ENCODE measurements at places on chromosomes 6 and 20.

- DNase-seq, result no peak
These were observed 42.9 kb upstream of the TMEM181 start for GRCh38 chr6:158517038-158517437.

DNA sequence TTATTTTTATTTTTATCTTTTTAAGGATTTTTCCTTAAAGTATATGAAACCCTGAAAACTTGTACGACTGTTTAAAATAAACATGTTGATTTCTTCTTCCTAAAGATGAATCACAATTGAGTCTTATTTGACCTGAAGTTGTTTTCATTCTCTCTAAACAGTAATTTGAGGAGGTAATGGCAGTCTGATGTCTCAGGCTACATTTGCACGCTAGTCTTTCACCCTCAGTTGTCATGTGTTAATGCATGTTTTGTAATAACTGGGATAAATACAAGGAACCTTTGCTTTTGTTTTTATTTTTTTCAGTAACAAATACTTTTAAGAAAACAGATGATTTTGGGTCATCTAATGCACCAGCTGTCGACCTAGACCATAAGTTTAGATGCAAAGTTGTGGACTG lies 55.2 kb downstream of the SCAND1 start:
- DNase-seq, result no peak

GRCh38 chr6:41428336-41428995 lies 93.1 kb downstream of the NCR2 start:
- DNase-seq, result no peak

DNA sequence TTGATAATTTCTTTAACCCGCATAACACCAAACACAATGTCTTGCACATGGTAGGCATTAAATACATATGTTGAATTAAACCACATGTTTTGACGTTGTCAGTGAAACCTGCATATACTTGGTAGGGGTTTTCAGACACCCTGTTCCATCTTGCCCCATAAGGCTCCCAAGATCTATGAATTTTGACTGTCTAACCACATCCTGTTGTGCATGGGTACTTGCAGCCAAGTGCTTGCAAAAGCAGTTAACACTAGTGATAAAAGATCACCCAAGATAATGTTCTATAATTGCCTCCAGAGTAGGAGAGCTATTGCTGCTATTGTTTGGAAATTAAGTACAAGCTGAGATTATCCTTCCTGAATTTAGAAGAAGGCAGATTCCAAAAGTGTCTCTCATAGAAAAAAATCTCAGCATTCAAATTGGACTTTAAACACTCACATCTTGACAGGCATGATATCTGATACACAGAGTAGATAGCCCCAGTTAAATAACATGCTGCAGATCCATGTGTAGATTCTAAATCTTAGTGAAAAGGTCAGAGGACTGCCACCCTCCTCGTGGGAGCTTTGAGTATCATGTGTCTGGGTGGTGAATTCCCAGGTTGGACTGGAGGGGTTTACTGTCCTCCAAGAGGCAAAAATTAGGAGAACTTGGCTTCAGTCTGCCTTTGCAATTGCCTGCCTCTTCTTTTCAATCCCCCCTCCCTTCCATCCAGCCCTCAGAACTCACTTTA lies 25.8 kb upstream of the CCN6 start:
- DNase-seq, result no peak

GRCh38 chr20:7085467-7085866 lies 318.0 kb downstream of the BMP2 start:
- DNase-seq, result no peak

DNA sequence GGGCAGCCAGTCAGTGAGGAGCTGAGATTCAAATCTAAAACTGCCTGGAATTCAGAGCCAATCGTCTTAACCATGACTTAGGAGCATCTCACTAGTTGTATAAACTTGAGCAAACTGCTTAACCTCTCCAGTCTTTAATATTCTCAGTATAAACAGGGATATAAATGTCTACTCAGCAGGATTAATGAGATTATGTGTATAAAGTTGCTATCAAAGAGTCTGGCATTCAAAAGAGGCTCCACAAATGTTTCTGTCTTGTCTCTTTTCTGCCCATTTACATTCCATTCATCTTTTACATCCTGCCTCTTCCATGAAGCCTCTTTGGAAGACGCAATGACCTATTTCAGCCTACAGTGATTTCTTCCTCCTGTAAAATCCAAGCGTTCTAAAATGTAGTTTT lies 66.9 kb downstream of the BLOC1S5 start:
- no peak for DNase-seq

GRCh38 chr20:50540620-50541605 lies 30.7 kb downstream of the PTPN1 start:
- DNase-seq, result no peak

DNA sequence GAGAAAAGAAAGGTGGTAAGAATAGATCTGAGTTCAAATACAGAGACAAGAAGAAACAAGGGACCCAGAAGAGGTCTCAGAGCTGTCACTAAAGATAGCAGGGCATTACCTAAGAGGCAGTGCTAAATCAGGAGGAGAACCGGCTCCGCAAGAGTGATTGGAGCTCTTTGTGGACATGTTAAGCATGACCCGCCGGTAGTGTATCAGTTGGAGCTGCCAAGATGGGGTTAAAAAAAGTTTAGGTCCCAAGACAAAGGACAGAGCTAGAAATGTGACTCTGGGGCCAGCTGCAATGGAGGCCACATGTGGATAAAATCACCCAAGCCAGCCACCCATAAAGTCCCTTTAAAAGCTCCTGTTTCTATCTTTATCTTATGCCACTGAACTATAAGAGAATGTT lies 93.4 kb downstream of the MBOAT1 start:
- no peak for DNase-seq

DNA sequence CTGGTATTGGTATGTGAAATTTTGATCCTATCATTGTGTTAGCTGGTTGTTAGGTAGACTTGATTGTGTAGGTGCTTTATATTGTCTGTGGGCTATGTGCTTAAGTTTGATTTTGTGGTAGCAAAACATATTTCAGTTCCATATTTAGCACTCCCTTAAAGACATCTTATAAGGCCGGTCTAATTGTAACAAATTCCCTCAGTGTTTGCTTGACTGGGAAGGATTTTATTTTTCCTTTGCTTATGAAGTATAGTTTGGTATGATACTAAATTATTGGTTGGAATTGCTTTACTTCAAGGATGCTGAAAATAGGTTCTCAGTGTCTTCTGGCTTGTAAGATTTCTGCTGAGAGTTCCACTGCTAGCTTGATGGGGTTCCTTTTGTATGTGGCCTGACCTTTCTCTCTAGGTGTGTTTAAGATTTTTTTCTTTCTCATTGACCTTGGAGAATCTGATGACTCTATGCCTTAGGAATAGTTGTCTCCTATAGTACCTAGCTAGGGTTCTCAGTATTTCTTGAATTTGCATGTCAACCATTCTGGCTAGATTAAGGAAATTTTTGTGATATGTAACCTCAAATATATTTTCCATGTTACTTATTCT lies 20.1 kb downstream of the CENPW start:
- DNase-seq, result no peak

DNA sequence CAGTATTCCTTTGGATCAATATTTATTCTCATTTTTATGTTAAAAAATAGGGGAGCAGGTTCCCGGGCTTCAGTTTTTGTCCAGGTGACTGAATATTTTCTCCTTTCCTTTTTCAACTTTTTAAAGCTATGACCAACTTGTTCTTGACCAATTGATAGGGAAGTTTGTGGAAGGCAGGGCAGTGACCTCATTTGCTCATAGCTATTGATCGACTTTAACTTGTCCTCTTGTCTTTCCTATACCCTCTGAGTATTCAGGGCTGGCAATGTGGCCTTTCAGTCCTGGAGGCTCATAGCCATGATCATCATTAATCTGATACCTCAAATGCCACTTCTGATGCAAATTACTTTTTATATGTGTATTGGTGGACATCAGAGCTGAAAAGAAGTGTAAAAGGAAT lies 448.8 kb downstream of the KIF16B start:
- no peak for DNase-seq

DNA sequence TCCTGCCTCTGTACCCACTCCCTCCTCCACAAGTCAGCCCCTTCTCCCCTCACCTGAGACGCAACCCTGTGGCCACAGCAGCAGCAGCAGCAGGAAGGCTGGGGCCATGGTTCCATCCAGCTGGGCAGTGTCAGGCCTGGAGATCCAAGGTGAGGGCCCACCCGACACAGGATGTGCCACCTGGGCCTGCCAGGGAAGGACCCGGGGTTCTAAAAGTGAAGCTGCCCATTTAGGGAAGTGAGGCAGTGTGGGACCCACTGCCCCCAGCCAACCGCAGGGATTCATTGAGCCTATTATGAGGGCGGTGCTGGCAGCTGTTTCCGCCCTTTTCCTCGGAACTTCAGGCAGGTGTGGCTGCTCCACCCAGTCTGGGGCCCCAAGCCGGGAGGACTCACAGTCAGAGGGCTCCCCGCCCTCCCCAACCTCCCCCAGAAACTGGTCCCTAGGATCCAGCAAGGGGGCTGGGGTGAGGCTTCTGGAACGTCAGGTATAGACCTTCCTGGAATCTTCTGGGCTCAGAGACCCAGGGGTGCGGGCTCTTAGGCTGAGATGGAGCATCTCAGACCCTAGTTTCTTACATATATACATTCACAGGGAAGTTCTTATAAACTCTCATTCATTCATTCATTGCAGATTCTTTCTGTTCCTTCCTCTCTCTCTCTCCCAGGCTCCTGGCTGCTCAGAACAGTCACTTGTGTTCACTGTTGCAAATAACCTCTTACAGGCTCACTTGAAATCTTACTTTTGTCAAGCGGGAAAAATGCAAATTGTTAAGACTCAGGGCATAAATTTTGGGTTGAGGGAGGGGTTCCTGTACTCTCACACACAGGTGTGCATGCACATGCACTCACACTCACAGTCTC lies at the start of gene TREML2:
Gene TREML2 (minus strand): TSS at position 249 of the 863 bp plus-strand sequence. CDS start 141 bp downstream, at position 108.
- DNase-seq, result no peak

DNA sequence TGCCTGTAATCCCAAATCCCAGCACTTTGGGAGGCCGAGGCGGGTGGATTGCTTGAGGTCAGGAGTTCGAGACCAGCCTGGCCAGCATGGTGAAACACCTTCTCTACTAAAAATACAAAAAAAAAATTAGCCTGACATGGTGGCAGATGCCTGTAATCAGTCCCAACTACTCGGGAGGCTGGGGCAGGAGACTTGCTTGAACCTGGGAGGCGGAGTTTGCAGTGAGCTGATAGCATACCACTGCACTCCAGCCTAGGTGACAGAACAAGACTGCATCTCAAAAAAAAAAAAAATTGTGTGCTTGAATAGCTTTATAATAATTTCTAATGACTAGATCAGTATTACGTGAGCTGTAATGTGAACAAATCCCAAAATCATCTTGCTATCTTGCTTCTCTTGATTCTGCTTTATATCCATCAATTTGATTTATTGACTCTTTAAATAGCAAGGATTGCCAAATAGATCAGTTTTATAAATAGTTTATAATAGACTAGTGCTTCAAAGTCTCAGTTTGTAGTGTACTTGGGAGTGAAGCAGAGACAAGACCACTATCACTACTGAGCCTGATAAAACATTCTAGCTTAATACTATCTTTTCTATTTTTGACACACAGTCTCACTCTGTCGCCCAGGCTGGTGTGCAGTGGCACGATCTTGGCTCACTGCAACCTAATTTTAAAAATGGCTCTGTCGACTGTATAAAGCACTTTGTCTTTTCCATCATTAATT lies 7.1 kb downstream of the AMD1 start:
- DNase-seq, result no peak

DNA sequence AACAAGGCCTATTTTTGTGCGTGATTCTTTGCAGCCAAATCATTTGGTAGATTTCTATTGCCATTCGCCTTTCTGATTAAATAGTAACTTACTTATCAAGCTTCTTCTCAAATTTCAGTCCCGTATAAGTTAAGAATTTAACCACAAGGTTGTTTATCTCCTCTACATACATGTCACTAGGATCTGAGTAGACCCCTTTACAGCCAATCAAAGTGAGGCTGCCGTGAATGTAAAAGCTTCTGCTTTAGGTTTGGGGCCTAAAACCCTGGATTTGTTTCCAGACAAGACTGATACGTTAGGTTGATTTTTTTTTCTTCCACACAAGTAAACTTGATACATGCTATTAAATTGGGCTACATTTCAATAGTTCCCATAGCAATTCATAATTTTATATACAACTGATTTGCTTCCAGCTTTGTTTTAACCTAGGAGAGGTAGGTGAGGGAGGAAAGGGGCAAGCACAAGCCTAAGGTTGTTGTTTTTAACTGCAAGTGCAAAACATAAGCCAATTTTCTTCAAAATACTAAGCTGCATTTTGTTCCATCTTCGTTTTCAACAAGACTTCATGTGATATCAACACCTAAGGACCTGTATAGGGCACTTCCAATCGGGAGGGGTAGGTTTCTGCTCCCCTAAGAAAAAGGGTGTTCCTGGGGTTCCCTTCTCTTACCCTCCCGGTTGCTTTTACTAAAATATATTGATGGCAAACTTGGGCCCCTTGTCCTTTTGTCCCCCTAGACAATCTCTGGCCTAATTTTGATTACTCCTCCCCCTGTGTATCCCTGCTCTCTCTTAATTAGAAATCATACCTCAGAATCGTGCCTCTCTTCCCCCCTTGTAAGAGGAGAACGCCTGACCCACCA lies 1.7 kb downstream of the RANBP9 start:
- DNase-seq, result no peak

DNA sequence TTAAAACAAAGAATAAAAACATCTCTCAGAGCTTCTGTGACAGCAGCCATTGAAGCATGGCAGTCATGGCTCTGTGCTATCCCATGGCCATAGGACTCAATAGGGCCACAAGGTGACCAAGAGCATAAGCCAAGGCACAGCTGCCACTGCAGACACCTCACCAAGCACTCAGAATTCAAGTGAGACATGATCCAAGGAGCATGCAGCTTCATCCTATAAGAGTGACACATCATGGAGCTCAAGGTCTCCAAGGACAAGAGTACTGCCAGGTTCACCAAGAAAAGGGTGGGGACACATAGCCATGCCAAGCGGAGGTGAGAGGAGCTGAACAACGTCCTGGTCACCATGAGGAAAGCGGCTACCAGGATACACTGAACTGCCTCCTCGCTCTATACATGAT lies 53.0 kb downstream of the RCAN2 start:
- DNase-seq, result no peak

- no peak for DNase-seq
These were observed 877.5 kb downstream of the TFAP2A start for GRCh38 chr6:9537381-9537780.

- no peak for DNase-seq
These were observed 60.1 kb upstream of the AKIRIN2 start for GRCh38 chr6:87762116-87762515.

GRCh38 chr6:154874773-154875592 lies 120.1 kb upstream of the TIAM2 start:
- DNase-seq, result no peak

Measured in coronary artery (tissue), 2 donors.